Daoy (cell line): ENCODE measurements at places on chromosomes 16 and 17. TPM values are rescaled to one million over a fixed set of nuclear protein-coding genes. Genes with fewer than 3 reads are reported as not detected.

DNA sequence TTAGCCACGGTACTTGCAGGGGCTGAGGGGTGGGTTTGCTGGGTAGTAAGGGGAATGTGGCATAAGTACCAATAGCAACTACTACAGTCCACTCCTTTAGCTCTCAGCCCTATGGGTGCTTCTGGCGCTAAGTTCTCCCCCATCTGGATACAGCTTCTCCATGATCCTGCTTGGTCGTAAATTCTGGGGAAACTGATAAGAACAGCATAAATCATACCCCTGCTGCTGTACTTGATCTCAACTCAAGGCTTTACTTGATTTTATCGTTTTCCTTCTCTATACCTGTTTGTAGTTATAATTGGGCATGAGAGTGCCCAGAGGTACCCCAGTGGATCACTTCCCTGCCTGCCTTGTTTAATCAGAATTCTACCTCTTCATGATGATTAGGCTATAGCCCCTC lies 331.4 kb downstream of the PMP22 start:
- no peak for DNase-seq

DNA sequence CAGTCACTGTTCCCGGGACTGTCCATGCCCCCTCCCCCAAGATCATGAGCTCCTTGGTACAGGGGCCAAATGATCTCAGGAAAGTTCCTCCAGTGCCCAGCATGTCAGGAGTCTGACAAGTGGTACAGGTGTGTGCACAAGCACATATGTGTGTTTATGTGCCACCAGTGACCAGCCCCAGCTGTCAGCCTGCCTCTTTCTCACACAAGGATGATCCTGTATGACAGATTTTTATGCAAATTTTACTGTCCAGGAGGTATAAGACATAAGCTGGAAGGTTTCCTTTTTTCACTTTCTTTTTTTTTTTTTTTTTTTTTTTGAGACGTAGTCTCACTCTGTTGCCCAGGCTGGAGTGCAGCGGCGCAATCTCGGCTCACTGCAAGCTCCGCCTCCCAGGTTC lies 31.4 kb upstream of the GFOD2 start:
- no peak for DNase-seq

RNF222 gene
- total RNA-seq: not detected in 2 replicates

GRCh38 chr17:17851103-17852002 lies 14.6 kb upstream of the SREBF1 start:
- no peak for DNase-seq

GRCh38 chr16:27374804-27375425 lies 27.1 kb upstream of the IL21R start:
- DNase-seq: peak; percentile 61

DNA sequence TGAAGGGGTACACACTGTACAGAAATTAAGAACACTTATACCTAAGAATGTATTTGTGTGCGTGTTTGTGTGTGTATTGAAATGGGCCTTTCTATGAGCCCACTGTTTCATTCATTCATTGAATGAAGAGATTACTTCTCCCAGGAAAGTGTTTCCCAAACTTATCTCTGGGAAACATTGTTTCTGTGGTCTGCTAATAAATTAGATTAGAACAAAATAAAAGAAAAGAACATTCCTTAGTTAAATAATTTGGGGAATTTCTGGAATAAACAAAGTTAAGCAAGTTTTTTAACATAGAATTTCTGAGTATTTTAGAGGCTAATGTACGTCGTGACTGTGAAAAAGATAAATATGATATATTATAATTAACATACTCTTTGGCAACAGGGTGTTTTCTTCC lies 402.4 kb upstream of the CDH11 start:
- no peak for DNase-seq

DNA sequence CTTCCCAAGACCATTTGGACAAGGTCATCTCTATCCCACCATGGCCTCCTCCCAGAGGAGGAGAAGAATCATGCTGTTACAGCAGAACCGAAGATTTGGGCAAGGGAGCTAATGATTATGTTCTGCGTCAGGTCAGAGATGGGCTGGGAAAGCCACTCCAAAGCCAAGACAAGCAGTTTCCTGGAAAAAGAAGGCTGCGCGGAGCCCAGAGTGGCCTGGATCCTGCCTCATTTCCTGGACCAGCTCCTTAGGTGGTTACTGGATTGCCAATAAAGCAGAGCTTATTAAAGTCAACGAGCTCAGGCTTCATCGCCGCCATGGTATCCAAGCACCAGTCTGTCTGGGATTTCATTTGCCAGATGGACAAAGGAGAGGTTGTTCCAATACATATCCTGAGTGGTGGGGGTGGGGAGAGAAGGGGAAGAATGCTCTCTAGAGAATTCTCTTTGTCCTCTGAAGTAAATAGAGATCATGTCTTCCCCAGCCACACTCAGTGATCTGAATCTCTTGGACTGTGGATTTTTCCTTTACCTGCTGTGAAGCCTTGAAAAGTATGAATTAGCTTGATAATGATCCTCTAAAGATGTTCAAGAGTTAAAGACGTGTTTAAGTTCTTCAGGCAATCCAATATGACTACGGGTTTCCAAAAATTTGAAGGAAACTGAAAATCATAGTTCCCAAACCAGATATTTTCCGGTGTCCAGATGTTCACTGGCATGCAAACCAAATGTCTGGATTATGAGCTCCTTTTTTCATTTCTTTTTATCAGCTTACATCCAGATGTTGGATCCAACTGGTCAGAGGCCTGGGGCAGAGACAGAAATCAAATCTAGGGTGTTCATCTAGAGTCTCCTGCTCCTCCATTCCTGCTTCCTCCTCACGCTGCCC lies 17.7 kb downstream of the PRAC1 start:
- DNase-seq: no peak

- DNase-seq: peak; percentile 3
Observed at GRCh38 chr16:64211331-64211730, 910.5 kb downstream of the CDH11 start.

GRCh38 chr17:80799538-80800480 lies 191.8 kb upstream of the CHMP6 start:
- DNase-seq: no peak

ZACN gene
- total RNA-seq: not detected in 2 replicates

GRCh38 chr17:56868716-56869115 lies 34.8 kb downstream of the DGKE start:
- DNase-seq: no peak

FKBP10 gene
- 123 and 139 TPM in 2 replicates for total RNA-seq

- DNase-seq: peak; percentile 94
Observed at GRCh38 chr16:81405702-81406113, 38.9 kb upstream of the CMIP start.

GRCh38 chr16:48340054-48340453 lies 45.2 kb downstream of the SIAH1 start:
- DNase-seq: no peak

- no peak for DNase-seq
Observed at GRCh38 chr17:30947796-30948195, 23.0 kb upstream of the RNF135 start.

DNA sequence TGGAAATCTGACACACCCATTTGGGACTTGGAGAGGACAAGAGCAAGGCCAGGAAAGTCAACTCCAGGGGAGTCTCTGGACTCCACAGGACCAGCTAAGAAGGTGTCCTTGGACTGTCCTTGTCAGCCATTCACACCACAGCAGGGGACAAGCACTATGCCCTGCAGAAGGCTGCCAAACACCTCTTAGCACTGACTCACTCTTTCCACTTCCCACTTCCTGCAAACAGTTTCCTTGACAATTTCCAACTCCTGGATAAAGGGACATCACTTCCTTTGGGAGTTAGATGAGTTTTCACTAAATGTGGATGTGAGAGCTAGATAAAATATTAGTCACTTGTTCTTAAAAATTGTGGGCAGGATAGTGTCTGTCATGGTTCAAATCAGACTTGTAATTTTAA lies 37.8 kb upstream of the BCAR1 start:
- peak; percentile 66 for DNase-seq

DNA sequence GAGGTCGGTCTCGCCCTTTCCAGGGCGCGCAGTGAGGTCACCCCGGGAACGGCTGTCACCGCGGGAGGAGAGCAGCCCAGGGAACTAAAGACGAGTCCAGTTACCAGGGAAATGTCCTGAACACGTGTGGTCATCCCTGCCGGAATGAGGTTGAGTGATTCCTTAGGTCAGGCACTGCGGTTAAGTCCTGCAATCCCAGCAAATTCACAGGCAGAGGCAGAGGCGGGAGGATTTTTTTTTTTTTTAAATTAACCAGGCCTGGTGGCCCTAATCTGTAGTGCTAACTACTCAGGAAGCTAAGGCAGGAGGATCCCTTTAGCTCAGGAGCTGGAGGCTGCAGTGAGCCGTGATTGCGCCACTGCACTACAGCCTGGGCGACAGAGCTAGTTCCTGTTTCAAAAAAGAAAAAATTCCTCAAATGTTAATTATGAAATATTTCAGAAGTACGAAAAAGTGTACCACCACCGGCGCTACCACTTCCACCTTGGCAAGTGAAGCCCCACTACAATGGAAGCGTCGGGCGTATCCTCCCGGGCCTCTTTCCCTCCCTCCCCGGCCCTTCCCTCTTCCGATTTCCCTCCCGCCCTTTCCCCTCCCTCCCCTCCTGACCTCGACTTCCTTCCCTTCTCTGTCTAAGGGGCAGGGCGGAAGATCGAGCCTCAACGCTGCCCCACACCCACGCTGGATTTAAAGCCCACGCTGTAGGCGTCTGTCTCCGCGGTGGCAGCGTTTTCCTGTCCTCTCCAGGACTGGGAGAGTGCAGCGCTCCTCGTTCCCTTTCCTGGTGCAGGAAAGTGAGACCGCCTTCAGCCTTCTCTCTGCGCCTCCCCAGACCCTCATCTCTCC lies 27.3 kb downstream of the SLFN11 start:
- peak; percentile 67 for DNase-seq

ARL17B gene
- total RNA-seq: 4.1 and 24.5 TPM in 2 replicates

- no peak for DNase-seq
Observed at GRCh38 chr16:52462816-52463215, 84.1 kb downstream of the TOX3 start.
